Activated naive CD4-positive, alpha-beta T cell treated with anti-CD3 and anti-CD28 coated beads for 36 hours (primary cell): ENCODE measurements at places on chromosomes 16 and 17.
A peak's percentile ranks its signal among the peaks of the same experiment; 100 is the strongest.

DNA sequence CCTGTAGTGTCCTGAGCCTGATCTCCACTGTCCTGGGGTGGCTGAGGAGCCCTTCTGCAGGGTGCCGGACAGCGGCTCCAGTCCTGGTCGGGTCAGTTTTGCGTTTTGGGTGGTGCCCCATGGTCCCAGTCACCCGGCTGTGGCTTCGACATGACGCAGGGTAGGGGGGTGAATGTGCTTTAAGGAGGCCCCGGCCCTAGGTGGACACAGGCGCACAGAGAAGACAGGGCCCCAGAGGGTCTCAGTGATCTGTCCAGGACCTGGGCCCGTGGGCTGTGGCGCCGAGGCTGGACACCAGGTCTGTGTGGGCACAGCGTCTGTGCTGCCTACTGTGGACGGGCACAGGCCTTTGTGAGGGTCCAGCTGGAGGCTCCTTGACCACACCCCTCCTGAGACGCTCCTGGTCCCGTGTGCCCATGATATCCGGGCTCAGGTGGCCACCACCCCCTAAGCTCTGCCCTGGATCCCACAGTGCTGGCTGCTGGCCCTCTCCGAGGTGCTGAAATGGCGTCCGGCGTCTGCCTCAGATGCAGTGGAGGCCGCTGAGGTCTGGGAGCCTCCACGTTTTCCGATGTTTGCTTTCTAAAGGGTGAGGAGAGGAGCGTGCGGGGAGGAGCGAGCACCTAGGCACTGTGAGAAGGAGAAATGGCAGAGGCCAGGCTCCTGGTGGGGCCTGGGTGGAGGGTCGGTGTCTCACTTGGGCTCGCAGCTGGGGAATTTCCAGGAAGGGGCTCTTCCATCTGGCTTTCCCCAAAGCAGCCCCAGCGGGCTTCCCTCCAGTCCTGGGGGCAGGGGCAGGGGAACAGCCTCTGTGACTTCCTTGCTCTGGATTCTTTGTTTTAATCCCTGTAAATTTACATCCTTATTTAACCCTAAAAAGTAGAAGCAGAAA lies 56.1 kb upstream of the ACSF3 start:
- peak; percentile 56 for DNase-seq

GRCh38 chr16:67086822-67087221 lies 22.9 kb upstream of the PHAF1 start:
- DNase-seq: no peak

DNA sequence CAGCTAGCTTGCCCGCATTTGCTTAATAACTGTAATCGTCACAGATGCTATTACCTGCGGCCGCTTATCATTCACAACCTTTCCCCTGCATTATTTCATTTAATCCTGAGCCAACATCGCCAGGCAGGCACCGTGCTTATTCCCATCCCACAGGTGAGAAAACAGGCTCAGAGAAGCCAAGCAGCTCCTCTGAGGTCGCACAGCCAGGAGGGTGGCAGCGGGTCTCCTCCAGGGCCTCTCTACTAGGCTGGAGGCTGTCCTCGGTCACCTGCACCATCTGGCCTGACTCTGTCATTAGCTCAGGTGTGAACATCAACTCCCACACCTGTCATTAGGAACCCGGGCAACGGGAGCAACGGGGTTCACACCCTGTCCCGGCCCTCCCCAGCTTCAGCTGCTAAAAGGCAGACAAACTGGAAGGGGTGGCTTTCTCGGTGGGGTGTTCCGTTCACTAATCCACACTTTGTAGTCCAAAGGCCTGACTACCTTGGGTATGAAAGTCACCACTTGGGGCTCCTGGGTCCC lies 3.0 kb downstream of the PPL start:
- no peak for DNase-seq

DNA sequence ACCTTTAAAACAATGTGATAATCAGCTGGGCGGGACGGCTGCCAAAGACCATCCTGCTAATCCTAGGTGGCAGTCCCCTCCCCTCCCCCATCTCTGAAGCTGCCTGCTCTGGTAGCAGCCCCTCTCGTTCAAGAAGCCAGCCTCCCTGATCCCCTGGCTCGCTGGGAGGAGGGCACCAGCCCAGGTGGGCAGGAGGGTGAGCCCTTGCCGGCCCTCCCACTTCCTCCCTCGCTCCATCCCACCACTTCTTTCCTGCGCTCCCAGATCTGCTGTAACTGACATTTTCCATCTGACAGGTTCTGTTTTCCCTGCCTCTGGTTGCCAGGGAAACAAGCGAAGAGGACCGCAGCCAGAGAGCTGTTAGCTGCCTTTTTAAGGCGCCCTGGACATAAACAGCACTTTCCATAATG lies 155.7 kb upstream of the TNRC6C start:
- no peak for DNase-seq

DNA sequence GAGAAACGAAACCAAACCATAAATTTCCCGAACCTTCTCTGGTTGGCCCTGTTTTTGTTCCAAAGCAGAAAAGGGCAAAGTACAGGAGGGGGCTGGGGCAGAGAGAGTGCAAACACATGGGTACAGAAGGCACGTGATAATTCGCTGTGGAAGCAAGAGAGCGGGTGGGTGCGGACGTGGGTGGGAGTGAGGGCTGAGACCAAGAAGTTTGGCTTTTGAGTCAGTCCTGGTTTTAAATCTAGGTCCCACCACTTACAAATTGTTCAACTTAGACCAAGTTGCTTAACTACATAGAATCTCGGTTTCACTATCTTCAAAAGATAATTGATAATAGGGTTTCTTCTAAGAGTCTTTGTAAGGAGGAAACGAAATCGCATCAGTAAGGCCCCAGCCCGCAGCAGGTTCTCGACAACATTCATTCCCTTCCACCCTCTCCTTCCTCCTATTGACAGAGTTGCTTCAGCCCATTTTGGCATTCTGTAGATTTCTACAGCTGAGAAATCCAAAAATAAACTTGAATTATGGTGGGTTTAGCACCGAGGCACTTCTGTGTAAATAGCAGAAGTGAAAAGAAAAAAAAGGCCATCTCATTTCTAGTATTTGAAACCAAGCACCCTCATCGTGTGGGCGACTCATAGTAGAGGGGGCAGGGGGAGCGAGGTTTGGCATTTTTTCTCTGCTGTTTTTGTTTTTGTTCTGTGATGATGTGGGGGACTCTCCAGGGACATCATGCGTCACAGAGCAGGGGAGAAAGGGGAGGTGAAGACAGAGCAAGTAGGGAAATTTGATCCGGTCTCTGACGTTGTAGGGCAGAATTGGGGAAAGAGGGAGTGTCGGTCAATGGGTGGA lies 33.6 kb upstream of the CCR7 start:
- peak; percentile 90 for DNase-seq

GRCh38 chr17:45963889-45964288 lies 35.2 kb upstream of the STH start:
- no peak for DNase-seq
